ENCODE measurements at places on chromosomes 13 and 19.

- no peak for DNase-seq
Observed at GRCh38 chr13:113902986-113903775, 39.3 kb upstream of the GAS6 start.

DNA sequence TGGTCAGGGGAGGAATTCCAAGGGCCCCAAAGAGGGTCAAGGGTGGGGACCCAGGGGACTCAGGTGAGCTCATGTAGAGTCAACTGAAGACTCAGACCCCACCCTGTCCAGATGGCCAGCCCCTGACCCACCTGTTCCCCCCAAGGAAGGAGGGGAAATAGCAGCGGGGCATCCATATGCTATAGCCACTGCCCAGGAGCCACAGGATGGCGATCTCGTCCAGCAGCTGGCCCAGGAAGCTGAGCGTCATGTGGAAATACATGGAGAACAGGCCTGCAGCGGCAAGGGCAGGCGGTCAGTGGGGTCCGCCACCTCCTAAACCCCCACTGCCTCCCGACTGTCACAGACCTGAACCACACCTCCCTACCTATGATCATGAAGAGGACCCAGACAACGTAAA lies 21.4 kb downstream of the ACER1 start:
- DNase-seq: no peak

DNA sequence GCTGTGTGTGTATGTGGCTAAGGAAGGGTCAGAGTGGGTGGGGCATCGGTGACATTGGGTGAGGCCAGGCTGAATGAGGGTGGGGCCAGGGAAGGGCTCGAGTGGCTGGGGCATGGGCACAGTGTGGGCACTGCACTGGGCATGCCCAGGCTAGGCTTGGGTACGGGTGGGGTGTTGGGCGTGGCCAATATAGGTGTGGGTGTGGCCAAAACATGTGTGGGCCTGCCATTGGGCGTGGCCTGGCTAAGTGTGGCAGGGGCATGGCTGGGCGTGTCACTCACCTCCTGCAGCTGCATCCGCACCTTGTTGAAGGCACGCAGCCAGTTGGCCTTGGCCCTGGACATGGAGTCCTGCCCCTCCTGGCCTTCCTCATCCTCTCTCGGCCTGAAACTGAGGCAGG lies 33.2 kb downstream of the UNC13A start:
- peak; percentile 29 for DNase-seq

GRCh38 chr13:107842562-107843180 lies 372.7 kb downstream of the LIG4 start:
- no peak for DNase-seq

DNA sequence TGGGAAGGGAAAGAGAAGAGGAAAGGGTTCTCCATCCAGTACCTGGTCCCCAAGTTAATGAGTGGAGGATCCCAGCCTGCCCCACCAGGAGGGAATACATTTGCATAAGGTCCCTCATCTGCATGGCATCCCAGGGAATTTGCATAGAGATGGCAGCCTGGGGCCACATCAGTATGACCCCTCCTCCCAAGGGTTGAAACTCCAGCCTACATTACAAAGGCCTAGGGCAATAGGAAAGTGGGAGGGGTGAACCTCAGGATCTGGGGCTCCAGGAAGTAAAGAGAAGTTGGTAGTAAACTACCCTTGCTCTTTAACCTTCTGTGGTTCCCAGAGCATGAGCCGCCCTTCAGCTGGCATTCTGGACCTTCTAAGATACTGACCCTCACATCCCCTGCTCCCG lies 6.8 kb upstream of the NECTIN2 start:
- DNase-seq: no peak

- DNase-seq: no peak
Observed at GRCh38 chr13:80137994-80138393, 202.9 kb downstream of the SPRY2 start.

Measured in stimulated activated CD4-positive, alpha-beta T cell treated with anti-CD3 and anti-CD28 coated beads, TNF-alpha, amount 100 ng/mL, for 24 hours (primary cell).